ENCODE measurements at places on chromosomes 4 and X.

- no peak for DNase-seq
Observed at GRCh38 chr4:8043596-8043995, 103.9 kb upstream of the AFAP1 start.

DNA sequence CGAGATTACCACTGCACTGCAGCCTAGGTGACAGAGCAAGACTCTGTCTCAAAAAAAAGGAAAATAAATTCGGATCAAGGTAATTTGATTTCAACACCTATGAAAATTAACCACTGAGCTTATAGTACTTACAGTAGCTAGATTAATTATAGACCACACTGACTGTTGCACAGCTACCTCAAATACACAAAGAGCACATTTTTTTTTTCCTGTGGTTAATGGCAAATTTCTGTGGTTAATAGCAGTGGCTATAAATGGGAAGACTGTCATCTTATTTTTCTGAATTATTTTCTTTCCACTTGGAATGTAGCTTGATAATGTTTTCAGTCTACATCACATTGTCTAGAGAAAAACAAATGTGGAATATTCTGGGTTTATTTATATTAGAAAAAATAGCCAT, 1661.6 kb upstream of the PCDH7 start:
- no peak for DNase-seq

DNA sequence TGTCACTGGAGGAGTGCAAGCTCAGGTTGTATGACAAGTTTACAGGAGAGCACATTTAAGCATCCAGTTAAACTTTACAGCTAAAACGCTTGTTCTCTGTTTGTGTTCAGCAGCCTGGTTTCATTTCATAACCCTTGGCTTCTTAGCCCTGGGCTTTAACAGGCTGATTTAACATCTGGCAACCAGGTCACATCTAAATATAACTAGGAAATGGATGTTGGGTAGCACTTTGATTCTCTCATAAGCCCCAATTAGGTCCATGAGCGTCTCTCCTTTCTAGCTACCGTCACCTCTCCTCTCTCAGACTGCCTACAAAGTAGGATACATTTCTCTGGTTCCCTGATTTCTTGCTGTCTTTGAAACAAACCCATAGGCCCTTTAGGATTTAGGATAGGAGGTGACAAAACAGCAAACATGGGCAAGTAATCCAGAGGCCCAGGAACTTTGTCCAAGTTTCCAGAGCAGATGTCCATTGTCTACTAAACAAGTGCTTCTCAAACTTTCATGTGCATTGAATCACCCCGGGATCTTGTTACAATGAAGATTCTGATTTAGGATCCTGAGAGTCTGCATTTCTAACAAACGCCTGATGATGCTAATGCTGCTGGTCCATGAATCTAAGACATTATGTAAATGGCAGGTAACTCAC, 22.5 kb downstream of the OTUD6A start:
- no peak for DNase-seq

DNA sequence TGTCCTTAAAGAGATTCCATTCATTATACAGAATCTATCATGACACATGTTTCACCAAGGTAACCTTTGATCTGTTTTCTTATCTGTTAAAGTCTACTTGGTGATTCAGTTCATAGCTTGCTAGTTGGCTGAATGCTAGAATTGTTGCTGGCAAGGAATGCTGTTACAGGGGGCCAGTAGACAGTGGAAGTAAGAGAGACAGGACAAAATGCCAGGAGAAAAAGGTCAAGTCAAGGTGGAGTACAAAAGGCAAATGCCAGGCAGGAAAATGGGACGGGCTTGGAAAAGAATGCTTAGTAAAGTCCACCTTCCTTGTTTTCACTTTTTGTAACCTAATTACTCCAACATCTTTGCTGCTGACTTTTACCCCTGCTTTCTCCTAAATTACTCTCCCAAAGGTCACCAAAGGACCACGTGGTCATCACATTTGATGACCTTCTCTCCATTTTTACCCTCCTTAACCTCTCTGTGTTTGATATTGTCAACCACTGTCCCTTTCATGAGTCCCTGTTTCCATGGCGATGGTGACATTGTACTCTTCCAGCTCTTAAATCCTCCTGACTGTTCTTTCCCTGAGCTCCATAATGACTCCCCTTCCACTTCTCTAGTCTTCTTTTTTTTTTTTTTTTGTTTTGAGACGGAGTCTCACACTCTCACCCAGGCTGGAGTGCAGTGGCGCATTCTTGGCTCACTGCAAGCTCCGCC, 24.5 kb upstream of the TAPT1 start:
- DNase-seq = no peak

DNA sequence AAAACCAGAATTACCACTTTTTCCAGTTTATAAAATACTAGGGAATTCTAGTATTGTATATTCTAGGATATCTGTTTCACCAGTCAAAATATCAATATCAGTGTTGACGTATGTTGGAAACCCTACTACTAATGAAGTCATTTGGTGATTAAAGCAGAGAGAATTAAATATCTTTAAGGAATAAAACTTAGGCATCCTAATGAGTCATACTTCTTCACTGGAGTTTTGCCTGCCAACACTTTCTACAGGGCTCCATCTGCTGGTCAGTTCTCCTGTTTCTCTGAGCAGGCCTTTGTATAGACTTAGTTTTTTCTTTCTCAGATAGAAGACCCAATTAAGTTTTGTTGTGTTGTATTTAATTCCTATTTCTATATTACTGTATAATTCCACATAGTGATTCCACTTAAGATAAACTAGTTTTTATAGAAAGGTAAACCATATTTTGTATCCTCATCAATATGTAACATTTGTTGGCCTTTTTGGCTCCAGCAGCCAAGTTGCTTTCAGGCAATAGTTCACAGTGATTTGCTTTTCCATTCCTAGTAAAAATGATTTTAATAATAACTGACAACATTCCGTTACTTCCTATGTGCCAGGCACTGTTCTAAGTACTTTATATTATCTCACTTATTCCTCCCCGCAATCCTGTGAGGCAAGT, 3.5 kb downstream of the AP1AR start:
- DNase-seq = peak; percentile 84

DNA sequence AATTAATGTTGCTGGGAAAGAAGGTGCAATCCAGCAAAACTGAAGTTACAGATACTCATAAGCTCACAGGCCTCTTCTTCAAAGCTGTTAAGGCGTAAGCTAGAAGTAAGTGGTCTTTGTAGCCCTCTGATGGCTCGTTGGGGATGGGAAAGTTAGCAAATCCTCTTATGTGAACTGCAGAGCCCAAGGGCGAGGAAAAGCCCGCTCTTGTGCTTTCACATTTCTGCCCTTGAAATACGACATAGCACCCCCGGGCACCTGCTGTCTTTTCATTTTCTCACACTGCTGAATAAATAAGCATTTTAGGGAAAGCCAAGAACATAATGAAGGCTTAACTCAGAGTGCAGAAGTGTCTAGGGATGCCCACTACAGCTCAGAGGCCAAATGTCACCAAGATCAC, 73.1 kb upstream of the SORBS2 start:
- no peak for DNase-seq

- DNase-seq = no peak
Observed at GRCh38 chrX:123153846-123154335, 30.2 kb upstream of the GRIA3 start.

GRCh38 chrX:154761977-154762536, 607 bp upstream of the DKC1 start:
- DNase-seq = no peak

GRCh38 chrX:110425222-110426154, 66.8 kb downstream of the RTL9 start:
- no peak for DNase-seq

DNA sequence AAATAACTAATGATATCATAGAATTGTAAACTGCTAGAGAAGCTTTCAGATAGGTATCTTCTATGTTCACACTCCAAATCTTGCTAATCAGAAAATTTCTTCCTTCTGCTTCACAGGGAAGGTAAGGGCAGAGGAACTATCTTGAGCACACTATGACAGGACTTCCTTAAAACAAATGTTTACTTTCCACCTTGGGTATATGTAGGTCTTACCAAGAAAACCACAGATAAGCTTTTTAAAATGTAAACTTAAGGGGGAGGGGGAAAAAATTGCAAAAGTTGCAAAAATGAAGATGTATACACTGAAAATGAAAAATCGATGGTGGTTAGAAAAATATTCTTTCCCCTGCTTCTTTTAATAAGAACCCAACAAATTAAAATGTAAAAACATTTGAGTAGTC, 30.9 kb downstream of the YTHDC1 start:
- DNase-seq = no peak

DNA sequence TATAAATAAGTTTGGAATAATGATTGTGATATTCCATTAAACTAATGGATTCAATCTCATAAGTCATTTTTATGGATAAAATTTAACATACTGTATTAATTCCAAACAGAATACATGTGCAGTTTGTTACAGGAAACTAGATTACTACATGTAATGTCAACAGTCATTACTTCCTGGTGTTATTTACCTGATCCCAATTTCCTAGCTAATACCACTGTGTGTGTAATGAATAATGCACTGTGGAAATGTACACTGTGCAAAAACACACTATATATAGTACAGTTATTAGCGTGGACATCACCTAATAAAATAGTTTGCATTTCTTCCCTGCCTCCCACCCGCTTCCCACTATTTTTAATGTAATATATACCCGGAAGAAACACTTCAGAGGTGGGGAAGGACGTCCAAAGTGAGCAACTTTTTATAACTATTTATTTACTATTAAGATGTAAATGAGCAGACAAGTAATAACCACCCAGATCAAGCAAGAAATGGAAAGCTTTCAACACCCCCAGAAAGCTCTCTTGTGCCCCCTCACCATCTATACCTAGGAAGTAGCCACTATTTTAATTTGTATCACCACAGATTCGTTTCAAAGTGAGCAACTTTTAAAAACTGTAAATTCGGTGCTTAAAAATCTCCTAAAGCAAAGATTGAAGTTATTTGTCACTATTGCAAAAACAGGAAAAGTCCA, 219.1 kb downstream of the THOC2 start:
- DNase-seq = no peak

DNA sequence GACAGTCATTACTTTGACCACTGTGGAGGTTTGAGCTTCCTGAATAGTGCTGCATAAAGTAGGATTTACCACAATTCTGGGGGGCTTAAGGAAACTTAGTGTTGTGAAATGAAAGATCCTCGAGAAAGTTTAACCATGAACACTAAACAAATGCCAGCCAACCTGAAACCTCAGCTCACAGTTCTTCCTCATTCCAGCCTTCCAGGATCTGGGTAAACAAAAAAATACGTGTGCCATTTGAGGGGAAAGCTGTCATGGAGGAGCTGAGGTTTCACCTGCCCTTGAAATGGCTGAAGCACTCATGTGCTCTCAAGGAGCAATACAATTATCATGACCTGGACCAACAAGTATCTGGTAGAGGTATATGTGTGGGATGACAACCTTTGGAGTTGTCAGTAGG, 142.7 kb downstream of the NPNT start:
- DNase-seq = no peak

DNA sequence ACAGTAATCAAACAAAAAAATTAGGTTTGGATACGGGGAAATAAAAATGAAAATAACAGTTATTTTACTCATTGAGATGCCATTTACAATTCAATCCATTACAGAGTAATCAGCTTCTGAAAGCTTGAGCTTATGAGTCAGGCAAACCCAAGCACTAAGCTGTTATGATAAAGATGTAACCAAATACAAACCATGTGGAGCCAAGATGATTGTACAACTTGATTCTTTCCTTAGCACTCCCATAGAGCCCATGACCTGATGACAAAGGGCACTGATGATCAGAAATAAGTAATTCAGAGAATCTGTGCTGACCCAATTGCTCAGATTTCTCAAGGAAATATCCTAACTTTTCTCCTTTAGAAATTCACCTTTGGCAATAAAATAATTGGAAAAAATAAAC, 40.5 kb upstream of the PRKG2 start:
- DNase-seq = no peak

- no peak for DNase-seq
Observed at GRCh38 chr4:119281393-119281792, 40.5 kb downstream of the FABP2 start.

GRCh38 chrX:31371956-31372355, 300.1 kb upstream of the FTHL17 start:
- DNase-seq = no peak

- no peak for DNase-seq
Observed at GRCh38 chr4:6990661-6991060, 52.5 kb upstream of the TADA2B start.

DNA sequence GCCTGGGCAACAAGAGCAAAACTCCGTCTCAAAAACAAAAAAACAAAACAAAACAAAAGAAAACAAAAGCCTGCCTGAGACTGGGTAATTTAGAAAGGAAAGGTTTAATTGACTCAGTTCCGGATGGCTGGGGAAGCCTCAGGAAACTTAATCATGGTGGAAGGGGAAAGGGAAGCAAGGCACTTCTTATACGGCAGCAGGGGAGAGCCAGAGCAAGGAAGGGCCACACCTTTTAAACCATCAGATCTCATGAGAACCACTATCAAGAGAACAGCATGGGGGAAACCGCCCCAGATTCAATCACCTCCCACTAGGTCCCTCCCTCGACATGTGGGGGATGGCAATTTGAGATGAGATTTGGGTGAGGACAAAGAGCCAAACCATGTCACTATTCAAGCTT, 122.2 kb downstream of the UBE2K start:
- no peak for DNase-seq

DNA sequence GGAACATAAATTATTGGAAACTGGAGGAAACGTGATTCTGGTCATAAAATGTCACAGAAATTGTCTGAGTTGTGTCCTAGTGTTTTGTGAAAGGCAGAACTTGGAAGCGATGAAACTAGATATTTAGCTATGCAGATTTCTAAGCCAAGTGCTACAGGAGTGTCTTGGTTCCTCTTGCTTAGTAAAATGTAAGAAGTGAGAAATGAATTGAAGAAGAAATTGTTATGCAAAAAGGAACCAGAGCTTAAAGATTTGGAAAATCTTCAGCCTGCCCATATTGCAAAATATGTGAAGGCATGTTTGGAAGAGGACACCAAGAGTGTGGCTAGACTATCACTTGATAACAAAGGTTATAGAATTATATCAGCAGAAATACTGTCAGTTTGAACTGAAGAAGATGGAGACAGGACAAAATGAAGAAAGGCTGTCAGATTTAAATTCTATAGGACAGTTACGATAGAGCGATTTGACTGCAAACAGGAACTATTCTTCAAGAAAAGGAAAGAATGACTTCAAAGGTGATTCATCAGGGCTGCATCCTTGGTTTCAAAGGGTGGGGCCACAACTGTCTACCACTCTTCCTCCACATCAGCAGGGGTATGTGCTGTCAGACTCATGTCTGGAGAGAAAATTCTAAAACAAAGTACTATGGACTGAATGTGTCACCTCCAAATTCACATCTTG, 9.4 kb upstream of the CDS1 start:
- no peak for DNase-seq

DNA sequence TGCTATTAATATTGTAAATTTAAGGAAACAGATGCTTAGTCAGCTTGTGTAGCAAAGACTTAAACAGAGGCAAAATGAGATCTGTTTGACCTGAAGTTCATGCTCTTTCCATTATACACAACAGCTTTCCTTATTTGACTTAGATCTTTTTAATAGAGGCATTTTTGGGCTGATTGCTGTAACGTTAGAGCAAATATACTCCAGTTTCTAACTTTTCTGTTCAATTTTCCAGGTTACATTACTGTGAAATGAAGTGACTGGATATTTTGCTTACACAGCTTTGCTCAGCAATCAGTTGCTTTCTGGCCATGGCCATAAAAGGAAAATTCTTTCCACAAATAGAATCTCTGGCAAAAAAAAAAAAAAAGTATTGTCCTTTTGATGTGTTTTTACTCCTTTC, 146.2 kb downstream of the PCDH7 start:
- no peak for DNase-seq

- peak; percentile 34 for DNase-seq
Observed at GRCh38 chr4:145178740-145179280, 1.6 kb downstream of the OTUD4 start.

GRCh38 chr4:120443116-120443515, 376.5 kb upstream of the MAD2L1 start:
- no peak for DNase-seq

- DNase-seq = no peak
Observed at GRCh38 chr4:38222892-38223291, 262.7 kb downstream of the PTTG2 start.
